IPS DF 19.7 (cell line): ENCODE measurements at places on chromosomes 6 and 20.
A peak's percentile ranks its signal among the peaks of the same experiment; 100 is the strongest.

DNA sequence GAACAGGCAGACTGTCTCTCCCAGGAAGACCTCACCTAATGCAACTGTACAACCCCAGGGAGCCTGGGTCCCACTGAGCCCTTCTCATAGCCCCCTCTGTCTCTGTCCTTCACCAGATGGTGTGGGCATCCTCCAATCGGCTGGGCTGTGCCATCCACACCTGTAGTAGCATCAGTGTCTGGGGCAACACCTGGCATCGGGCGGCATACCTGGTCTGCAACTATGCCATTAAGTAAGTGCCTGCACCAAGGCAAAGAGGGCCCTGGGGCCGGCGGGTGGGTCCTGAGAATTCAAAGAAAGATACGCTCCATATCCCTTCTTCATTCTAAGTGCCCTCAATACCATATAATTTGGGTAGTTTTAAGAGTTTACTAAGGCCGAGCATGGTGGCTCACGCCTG is 8.3 kb downstream of the R3HDML start:
- no peak for DNase-seq

- no peak for DNase-seq
These were observed 186.3 kb downstream of the ADGB start for GRCh38 chr6:146785001-146785585.

DNA sequence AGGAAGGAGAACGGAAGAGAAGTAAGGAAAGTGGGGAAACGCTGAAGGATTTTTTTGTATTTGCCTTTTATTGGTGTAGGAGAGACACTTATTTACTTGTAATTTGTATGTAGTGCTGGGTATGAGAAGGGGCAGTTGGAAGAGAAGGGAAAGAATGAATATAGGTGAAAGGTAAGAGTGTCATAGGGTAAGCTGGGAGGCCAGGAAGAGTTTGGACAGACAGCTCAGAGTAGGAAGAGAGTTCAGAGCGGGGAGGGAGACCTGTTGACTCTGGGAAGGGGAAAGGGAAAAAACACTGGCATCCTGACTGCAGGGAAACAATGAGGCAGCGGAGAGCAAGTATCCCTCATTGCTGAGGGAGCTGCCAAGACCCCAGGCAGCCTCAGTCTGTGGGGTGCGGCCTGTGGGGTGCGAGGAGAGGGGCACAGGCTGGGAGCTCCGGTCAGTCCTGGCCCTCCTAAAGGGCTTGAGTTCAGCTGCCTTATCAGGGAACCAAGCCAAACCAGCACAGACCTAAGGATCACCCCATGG is 3.1 kb downstream of the TRAF3IP2 start:
- no peak for DNase-seq

DNA sequence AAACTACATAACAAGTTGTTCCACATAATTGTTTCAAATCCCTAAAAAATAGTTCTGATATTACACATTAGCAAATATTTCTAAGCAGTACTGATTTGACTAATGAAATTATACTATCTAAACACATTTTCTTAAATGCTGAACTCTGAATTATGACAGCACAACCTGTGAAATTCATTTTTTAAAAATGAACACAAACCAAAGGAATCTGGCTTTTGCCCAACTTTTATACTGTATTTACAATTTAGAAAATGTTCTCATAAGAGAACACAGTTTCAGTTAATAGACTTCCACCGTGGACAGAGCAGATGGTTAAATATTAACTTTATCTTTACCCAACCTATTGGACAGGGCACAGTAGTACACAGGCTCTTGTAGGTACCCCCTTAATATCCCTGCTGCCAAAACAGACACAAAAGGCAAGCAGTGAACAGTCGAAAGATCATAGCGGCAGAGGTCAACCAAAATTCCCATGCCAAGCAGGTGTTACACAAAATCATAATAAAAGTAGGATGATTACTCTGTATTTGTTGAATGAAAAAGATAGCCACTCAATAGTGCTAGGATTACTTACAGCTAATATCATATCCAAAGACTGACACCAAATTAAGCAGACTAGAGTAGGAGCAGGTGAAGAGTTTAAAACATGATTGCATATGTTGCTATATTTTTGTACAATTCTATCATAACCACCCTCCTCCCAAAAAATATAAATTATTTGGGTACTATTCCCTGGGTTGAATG is 122.5 kb downstream of the RNGTT start:
- no peak for DNase-seq

- DNase-seq, result no peak
These were observed 11.1 kb downstream of the MTHFD1L start for GRCh38 chr6:150876598-150876997.

GRCh38 chr6:149334682-149335160 is 17.2 kb downstream of the TAB2 start:
- DNase-seq, result no peak

DNA sequence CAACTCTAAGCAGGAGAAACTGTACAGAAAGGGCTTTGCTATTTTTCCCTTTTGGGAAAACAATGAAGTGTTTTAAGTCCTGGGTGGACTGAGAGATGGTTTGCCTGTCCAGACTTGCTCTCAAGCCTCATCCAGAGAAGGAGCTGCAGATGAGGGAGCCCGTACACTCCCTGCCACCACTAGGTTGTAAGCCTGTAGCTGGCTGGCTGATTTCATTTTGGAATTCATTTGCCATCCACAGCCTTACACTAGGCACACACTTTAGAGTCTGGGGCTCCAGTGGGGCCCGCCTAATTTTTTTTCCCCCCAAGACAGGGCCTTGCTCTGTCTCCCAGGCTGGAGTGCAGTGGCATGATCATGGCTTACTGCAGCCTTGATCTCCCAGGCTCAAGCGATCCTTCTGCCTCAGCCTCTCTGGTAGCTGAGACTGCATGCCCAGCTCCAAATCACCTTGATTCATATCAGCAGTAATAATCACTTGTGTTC is 28.4 kb downstream of the POFUT1 start:
- DNase-seq, result no peak

GRCh38 chr6:7243179-7243981 is 69.6 kb downstream of the SSR1 start:
- DNase-seq, result no peak

GRCh38 chr6:2477666-2478065 is 232.3 kb upstream of the GMDS start:
- DNase-seq, result no peak

DNA sequence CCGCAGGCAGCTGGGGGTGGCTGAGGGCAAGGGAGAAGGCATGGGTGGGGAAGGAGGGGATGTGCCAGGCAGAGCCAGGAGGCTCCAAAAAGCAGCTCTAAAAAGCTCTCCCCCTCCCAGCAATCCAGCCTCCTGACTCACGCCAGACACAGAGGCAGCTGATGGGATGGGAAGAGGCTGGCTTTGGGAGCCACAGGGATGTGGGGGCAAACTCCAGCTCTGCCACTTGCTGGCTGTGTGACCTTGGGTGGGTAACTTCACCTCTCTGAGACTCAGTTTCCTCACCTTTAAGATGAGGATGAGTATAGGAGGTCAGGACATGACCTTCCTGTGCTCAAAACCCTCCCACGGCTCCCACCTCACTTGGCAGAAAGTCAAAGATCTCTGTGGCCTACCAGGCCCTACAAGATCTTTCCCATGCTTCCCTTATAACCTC is 148.9 kb downstream of the CEBPB start:
- no peak for DNase-seq

- no peak for DNase-seq
These were observed 262.0 kb upstream of the RIN2 start for GRCh38 chr20:19495905-19496703.

DNA sequence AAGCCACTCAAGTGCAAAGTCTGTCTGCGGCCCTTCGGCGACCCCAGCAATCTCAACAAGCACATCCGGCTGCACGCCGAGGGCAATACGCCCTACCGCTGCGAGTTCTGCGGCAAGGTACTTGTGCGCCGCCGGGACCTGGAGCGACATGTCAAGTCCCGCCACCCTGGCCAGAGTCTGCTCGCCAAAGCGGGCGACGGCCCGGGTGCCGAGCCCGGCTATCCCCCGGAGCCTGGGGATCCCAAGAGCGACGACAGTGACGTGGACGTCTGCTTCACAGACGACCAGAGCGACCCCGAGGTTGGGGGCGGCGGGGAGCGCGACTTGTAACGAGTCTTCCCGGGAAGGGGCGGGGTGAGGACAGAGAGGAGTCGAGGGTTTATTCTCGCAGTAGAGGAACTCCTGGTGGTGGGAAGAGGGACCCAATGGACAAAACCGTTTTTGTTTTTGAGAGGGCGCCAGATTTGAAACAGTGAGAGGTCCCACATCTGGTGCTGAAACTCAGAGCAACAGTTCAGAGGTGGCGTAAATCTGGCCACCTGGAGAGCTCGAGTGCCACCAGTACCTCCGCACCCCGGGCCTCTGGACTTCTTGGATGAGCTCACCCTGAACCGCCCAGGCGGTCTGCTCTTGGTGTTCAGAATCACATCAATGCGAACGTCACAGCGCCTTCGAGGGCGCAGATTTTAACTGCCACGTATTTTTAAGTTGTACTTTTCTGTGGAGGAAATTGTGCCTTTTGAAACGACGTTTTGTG is 8.0 kb downstream of the PRDM13 start:
- no peak for DNase-seq

DNA sequence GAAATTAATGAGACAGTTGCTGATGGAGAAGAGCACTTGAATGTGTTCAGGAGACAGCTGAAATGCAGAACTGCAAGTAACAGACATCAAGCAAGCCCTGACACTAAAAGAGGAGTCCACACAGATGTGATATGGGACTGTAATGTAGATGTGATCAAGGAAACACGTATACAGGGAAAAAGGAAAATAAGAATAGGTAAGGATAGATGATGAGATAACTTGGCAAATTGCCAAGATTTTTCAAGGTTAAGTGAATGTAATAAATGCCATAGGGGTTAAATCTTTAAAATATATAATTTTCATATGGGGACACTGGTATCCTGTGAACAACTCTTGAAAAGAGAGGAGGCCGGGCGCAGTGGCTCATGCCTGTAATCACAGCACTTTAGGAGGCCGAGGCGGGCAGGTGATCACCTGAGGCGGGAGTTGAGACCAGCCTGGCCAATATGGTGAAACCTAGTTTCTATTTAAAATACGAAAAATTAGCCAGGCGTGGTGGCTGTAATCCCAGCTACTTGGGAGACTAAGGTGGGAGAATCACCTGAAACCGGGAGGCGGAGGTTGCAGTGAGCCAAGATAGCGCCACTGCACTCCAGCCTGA is 7.2 kb upstream of the SNX14 start:
- DNase-seq, result no peak

GRCh38 chr6:169799474-169799926 is 48.1 kb downstream of the ERMARD start:
- no peak for DNase-seq

- no peak for DNase-seq
These were observed 184.5 kb upstream of the TCF21 start for GRCh38 chr6:133704371-133704770.

- DNase-seq, result no peak
These were observed 640.2 kb downstream of the PTPRT start for GRCh38 chr20:42549496-42549895.

GRCh38 chr6:72218125-72218524 is 331.8 kb downstream of the RIMS1 start:
- DNase-seq, result peak; percentile 30

DNA sequence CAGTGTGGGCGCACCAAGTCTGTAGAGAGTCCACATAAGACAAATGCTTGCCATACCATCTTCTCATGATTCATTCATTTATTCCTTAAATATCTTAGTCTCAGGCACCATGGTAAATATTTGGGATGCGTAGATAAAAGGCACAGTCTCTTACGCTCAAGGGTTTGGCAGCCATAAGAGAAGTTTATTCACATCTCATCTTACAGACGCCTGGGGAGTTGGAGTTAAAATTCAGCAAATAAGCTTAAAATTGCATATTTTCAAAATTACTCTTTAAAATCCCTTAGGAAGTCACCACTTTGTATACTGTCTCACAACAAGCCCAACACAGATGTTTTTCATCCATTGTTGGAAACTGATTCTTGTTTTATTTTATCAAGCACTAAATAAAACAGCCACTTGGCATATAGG is 363.3 kb downstream of the KIF16B start:
- DNase-seq, result no peak

- DNase-seq, result no peak
These were observed 9.7 kb upstream of the TBC1D7 start for GRCh38 chr6:13338038-13338437.

- DNase-seq, result no peak
These were observed 13.0 kb downstream of the PIM1 start for GRCh38 chr6:37182736-37183590.

DNA sequence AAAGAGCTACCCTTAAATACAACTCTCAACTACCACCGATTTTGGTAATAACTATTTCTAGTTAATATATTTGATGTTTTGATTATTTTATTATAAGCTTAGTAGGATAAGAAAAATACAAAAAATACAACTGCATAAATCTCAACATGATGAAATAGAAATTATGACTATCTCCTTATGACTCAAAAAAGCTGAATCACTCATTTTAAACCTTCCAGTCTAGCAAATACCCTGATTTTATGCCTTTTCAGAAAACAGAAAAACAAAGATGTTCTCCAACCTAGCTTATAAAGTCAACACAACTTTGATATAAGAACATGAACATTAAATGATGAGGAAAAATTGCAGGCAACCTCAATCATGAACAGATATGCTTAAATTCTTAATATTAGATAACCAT is 40.2 kb upstream of the DSE start:
- no peak for DNase-seq

DNA sequence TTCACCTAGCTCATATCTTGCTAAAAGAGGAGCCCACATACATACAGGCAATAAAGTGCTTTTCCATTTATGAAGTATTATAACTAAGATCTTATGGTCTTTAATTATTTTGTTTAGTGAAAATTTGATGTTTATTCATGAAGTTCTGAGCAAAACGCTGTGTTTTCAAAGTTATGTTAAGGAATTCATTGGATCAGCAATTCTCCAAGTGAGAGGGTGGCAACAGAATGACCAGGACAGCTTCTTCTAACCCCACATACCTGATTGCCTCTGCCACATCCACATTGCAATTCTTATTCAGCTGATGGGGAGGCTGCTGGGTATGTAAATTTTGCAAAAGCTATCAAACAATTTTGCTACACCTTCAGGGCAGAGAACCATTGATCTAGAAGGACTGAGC is 116.8 kb downstream of the OGFRL1 start:
- no peak for DNase-seq

DNA sequence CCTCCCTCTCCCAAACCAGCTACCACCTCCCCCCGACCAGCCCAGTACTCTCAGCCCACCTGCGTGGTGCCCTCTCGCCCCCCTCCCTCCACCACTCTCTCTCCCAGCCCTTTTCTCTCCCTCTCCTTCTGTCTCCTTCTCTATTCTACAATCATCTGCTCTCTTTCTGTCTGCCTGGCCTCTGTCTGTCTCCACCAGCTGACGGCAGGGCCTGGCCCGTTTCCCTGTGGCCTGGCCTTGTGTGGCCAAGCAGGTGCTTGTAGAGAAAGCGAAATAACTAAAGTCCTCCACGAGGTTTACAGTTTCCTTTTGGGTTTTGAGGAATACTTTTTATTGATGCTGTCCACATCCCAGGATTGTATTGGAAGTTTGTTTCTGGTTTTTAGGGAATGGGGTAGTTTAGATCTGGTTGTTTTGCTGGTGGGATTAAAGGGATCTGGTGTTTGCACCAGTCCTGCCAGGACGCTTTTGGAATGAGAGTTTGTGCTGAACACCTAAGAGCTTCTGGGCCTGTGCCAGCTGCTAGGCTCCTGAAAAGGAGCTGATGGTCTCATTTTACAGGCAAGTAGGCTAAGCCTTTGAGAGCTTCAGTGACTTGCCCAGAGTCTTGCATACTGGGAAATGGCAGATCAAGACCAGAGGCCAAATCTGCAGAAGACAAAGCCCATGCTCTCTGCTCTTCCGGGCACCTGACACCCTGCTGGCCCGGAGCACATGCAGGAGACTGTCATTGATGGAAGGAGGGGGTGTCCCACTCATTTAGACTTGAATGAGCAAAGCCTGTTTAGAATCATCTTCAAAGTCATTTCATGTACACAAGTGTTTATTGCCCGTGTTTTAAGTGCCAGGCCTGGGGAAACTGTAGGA is 161.7 kb downstream of the SYCP2 start:
- no peak for DNase-seq
